Left colon (tissue), 2 donors: ENCODE measurements at places on chromosomes 2 and 18. TPM values are rescaled to one million over a fixed set of nuclear protein-coding genes. Genes with fewer than 3 reads are reported as not detected.

DNA sequence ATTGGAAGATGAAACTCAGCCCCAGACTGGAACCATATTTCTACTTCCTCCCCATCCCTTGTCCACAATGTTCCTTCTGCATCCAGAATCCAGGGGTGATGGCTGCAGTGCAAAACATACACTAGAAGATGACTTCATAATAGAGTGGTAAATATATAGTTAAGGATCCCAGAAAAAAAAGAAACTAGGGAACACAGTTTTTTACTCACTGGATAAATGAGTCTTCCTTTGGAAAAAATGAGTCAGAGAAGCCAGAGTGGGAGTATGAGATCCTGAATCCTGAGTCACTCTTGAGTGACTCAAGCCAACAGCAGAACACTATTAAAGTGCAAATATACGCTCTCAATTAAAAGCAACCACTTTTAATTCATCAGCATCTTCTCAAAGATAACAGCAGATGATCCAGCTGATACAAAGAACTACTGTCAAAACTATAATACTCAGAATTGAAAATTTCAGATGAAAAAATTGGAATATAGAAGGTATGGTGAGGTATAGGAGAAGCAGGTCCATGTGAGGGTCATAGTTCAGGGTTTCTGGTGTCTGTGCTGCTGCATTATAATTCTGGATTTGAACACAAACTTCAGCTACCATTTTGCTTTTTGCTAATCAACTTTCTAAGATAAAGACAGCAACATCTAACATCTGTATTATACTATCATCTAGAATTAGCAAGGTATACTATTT, 987.2 kb upstream of the CDH2 start:
- no peak for DNase-seq

The SCN2A gene
- total RNA-seq = 0.14 TPM

DNA sequence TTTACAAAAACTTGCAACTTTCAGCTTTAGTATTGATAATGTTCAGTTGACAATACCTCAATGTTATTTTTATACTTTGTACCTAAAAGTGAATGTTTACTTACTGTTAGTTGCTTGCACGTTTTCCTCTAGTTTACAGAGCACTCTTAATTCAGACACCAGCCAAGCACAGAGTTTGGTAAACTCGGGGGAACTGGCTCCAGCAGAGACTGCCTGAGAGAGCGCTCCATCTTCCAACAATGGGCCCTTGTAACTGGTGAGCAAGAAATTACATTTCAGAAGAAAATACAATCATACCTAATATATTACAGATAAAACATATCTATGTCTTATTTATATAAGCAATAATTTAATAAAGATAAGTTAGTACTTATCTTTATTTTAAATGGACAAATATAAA, 3.7 kb downstream of the FAM98A start:
- DNase-seq = no peak

DNA sequence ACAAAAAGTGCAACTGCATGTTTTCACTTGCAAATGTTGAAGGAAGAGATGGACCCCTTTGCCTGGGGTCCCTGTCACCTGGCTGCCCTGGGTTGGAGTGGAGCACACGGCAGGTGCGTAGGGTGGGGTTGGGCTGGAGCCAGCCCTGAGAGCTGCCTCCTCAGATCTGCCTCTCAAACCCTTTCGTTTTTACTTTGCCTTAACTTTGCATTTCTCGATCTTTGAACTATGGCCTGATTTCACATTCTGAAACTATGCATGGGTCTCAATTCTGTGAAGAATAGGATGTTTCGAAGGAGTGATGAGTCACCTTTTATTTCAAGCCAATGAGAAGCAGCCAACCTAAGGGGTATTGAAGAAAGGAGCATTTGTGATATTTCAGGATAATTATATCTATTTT, 132.8 kb downstream of the ACOXL start:
- DNase-seq = no peak

The ESPNL gene
- total RNA-seq = 0.25 TPM

DNA sequence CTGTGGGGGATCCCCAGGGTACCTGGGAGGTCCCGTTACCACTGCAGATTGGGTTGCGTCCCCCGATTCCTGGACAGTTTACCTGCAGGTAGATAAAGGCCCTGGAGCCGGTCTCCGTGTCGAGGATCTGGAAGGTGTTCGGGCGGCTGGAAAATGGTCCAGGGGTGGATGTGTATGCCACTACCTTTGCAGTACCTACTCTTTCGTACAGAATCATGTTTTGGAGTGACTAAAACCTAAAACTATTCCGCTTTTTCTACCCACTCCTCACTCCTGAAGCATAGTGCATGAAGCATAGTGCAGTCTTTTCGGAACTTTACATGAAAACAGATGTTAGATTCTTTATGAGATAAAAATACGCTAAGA, 418 bp downstream of the WDR75 start:
- DNase-seq = no peak

The ITGB6 gene
- total RNA-seq = 28.0 TPM

- no peak for DNase-seq
These were observed 44.4 kb upstream of the ATL2 start for GRCh38 chr2:38421274-38422056.

DNA sequence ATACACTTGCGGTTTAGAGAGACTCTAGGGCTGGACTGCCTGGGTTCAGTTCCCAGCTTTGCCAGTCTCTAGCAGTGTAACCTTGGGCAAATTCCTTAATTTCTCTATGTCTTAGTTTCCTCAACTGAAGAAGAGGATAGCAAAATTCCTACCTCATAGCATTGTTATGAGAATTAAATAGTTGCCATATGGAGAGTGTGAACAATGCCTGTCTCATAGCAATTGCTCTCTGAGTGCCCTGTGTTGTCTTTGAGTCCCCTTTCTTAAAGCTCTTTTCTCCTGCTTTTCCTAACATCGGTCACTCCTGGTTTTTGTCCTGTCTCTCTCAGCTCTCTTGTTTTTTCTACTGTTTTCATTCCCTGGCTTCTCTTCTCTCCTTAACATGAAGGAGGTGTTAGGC, 116.8 kb upstream of the ALPP start:
- DNase-seq = no peak

The PJVK gene
- 1.1 TPM for total RNA-seq

- DNase-seq = no peak
These were observed 173.3 kb upstream of the ERBB4 start for GRCh38 chr2:212711856-212712255.

GRCh38 chr2:111032721-111033429, 87.8 kb upstream of the BCL2L11 start:
- peak; percentile 77 for DNase-seq

The SERPINB11 gene
- not detected for total RNA-seq

- DNase-seq = no peak
These were observed 242.1 kb downstream of the MREG start for GRCh38 chr2:215771241-215771640.

GRCh38 chr18:21191596-21192307, 50.3 kb upstream of the GREB1L start:
- DNase-seq = no peak

The ATP8B1 gene
- 387 TPM for total RNA-seq

DNA sequence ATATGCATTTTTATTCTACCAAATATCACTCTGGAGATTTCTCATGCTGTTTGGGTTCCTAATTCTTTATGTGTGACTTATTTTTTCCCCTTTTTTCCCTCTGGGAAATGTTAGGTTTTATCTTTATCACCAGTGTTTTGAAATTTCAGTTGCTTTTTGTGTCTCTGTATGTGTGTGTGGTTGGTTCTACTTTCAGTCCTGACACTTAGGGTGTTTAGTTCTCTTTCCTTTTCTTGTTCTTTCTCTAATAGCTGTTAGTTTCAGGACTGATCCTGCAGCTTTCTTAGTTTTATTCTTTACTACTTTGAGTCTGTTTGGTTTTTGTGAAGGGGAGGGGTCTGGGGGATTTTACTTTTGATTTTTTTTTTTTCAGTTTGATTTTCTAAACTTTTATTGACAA, 23.1 kb downstream of the PPM1B start:
- DNase-seq = no peak

DNA sequence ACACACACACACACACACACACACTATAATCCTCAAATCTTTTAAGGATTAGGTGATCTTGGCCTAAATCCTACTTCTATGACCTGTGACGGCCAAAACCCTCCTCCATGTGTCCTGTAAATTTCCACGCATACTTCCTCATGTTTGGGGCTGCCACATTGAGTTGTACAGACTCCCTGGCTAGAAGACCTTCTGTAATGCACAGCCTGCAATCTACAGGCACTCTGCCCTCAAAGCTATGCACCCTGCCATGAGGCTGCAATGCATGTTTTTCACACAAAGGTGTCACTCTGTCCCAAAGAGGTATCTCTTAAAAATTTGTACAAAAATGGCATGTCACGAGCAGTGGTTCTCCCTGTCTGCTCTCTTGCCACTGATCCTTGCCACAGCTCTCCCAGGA, 26.4 kb upstream of the B4GALT6 start:
- DNase-seq = no peak

GRCh38 chr2:205435970-205436369, 246.3 kb upstream of the NRP2 start:
- no peak for DNase-seq

The TRAPPC8 gene
- 48.1 TPM for total RNA-seq

- DNase-seq = peak; percentile 88
These were observed 568.4 kb downstream of the TNS1 start for GRCh38 chr2:217434180-217434975.

The NEB gene
- total RNA-seq = 0.20 TPM

GRCh38 chr2:78892295-78892694, 133.2 kb upstream of the REG3G start:
- no peak for DNase-seq
